ENCODE measurements at places on chromosomes 12 and 14. TPM values are rescaled to one million over a fixed set of nuclear protein-coding genes. Genes with fewer than 3 reads are reported as not detected.

- no peak for DNase-seq
These were observed 59.9 kb downstream of the TMCC3 start for GRCh38 chr12:94590428-94590827.

DNA sequence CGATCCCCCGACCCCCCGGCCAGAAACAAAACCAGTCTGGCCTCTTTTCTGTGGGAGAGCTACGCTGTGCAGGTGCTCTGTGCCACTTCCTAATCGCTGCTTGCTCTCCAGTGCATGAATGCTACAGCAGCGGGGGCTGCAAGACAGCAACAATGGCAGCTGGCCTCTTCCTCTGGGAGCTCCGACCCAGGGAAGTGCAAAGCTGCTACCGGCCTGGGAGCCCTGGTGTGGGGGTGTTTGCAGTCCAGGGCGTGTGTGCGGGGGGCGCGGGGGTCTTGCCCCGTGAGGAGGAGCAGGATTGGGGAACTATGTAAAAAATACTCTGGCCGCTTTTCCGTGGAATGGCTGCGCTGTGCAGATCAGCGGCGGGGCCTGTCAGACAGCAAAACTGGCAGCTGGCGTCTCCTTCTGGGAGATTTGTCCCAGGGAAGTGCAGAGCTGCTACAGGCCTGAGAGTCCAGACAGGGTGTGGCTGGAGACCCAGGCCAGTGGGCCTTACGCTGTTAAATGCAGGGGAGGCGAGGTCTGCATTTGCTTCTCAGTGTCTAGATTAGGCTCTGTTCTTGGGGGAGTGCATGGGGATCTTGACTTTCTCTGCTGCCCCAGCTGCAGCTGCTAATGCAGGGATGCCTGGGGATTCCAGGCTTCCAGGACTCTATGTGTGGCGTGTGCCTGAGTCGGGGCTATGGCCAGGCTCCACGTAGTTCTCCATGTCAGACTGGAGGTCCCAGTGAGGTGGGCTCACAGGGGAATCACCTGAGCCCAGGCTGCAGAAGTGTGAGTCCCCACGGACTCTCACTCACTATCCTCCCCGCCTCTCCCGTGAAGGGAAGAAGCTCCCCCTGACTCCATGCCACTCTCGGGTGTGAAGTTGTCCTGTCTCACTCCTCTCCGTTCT lies 344.5 kb downstream of the AEBP2 start:
- DNase-seq: no peak

DNA sequence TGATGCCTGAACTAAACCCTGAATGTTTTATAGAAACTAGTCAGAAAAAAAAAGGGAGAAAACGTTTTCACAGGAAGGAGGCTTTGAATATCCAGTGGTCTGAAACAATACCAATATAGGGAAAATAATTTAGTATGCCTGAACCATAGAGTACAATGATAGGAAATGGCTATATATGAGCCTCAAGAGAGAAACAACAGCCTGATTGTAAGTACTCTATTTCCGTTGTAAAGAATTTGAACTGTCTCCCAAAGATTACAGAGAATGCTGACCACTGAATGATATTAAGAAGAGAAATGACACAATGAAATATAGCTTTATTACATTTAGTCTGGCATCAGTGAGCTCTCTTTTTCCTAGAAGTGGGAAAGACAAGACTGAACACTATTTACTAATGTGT lies 5.5 kb upstream of the GABARAPL1 start:
- DNase-seq: no peak

DNA sequence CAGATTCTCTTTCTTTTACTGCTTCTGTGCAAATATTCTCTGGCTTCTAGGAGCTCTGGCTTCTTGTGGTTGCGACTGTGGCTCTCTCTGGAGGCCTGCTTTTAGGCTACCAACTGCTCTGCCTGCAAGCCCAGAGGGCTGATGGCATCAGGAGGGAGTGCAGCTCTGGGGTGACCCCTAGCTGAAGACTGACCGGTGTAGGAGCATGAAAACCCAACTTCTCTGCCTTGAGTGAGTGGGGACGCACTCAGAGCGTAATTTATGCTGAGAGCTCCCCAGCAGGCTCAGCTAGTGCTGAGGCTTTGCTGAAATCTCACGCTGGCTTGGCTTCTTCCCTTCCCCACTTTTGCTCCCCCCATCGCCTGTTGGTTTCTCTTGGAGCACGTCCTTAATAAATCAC lies 29.9 kb upstream of the RBM19 start:
- no peak for DNase-seq

GRCh38 chr12:45503899-45504298 lies 225.6 kb upstream of the ARID2 start:
- no peak for DNase-seq

DNA sequence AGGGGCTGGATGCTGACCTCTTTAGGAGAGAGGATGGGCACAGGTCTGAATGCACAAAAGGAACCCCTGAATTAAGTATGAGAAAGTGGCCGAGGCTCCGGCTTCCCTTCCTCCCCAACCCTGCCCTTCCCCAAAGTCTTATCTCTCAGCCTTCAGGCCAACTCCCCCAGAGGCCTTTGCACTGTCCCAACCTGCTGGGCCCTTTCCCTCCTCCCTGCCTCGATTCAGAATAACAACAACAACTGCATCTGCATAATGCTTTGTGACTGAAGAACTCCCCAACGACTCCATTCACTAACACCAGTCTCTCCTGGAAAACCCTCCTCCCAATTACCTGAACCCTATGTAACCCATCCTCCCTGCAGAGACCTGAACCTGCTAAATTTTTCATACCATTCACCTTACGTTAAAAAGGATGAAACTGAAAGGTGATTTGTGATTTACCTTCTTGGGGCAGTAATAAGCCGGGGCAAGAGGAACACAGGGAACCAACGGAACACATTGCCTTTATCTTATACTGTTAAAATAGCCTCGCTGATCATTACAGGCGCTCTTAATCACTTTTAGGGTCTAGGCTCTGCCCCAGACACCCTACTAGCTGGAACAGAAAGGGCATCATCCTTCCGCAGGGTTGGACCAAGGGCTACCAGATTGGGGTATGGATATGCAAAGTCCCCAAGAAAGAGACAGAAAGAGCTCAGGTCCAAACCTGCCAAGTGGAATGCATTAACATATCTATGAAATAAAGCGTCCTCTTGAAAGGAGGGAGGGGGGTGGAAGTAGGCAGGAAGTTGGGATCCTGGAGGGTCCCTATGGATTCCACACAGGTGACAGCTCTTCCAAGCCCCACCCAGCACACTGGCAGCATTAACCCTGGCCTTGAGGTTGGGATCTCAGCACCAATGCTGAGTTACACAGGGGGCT lies 24.2 kb upstream of the FOXN3 start:
- DNase-seq: no peak

DNA sequence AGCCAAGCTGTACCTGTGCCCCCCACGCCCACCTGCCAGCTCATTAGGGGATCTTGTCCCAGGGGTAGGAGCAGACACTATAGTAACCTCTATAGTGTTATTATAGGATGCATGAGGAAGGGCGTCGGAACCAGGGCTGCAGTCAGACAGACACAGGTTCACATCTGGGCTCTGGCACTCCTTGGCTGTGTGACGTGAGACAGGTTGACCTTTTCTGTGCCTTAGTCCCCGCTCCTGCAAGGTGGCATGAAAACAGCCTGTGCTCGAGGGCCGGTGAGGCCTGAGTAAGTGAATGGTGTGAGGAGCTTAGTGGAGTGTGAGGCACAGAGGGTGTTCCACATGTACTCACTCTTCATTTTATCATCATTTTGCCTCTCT lies 19.0 kb downstream of the ASB2 start:
- no peak for DNase-seq

GRCh38 chr12:129145381-129145780 lies 292.1 kb downstream of the GLT1D1 start:
- no peak for DNase-seq

DNA sequence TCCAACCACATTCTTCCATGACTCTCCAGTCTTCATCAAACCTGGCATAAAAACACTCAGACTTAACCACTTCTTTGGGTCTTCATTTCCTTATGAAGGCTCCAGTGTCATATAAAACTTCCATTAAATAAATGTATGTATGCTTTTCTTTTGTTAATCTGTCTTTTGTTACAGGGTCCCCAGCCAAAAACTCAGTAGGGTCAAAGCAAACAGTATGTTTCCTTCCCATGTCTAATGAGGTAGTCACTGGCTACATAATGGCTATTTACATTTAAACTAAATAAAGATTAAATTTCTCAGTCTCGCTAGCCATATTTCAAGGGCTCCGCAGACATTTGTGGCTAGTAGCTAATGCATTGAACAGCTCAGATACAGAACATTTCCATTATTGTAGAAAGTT lies 40.1 kb upstream of the STAB2 start:
- no peak for DNase-seq

- DNase-seq: no peak
These were observed 26.6 kb upstream of the PTPRB start for GRCh38 chr12:70663838-70664237.

DNA sequence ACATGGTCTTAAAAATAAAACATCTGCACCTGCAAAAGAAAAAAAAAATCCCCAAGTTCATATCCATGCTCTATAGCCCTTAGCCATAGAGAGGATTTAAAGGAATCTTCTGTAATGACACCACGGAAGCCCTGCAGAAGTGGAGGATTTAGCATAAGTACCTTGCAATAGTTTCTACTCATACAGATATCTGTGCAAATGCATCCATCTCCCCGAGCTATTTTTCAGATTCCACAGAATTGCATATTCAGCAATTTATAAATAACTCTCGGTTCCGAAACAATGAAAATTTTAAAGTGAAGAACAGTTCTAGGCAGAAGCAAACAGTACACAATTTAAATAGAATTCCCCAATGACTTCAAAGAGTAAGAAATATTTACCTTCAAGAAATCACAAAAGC lies 424 bp downstream of the IGF1 start:
- no peak for DNase-seq

DNA sequence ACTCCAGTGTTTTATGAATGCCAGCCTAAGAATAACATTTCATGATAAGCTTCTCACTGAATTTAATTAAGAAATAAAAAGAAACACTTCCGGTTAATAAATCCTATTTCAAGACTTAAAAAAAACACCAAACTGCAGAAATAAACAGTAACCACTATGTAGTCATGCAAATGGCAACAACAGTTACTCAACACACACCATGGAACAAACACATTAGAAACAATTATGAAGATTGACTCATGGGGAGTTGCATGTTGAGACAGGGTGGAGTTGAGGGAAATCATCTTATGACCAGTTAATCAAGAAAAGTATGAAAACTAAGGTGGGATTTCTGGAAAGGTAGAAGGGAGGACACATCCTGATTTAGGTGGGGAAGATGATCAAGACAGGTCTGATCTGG lies 52.7 kb downstream of the PLBD1 start:
- DNase-seq: no peak

GRCh38 chr12:90174198-90174510 lies 465.5 kb upstream of the ATP2B1 start:
- DNase-seq: no peak

- DNase-seq: no peak
These were observed 55.8 kb downstream of the DAD1 start for GRCh38 chr14:22533057-22533704.

DNA sequence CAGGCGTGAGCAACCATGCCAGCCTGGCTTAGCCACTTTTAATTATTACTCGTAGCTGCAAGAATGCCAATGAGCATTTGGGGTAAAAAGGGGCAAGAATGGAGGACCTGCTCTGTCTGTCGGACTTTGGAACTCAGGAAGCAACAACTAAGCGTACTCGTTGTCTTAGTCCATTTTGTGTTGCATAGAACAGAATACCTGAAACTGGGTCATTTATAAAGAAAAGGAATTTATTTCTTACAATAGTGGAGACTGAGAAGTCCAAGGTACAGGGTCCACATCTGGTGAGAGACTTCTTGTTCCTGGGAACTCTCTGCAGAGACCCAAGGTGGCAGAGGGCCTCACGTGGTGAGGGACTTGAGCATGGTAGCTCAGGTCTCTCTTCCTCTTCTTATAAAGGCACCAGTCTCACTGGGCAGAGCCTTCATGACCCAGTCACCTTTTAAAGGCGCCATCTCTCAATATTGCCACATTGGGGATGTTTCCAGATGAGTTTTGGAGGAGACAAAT lies 29.2 kb downstream of the SLC35E3 start:
- no peak for DNase-seq

DNA sequence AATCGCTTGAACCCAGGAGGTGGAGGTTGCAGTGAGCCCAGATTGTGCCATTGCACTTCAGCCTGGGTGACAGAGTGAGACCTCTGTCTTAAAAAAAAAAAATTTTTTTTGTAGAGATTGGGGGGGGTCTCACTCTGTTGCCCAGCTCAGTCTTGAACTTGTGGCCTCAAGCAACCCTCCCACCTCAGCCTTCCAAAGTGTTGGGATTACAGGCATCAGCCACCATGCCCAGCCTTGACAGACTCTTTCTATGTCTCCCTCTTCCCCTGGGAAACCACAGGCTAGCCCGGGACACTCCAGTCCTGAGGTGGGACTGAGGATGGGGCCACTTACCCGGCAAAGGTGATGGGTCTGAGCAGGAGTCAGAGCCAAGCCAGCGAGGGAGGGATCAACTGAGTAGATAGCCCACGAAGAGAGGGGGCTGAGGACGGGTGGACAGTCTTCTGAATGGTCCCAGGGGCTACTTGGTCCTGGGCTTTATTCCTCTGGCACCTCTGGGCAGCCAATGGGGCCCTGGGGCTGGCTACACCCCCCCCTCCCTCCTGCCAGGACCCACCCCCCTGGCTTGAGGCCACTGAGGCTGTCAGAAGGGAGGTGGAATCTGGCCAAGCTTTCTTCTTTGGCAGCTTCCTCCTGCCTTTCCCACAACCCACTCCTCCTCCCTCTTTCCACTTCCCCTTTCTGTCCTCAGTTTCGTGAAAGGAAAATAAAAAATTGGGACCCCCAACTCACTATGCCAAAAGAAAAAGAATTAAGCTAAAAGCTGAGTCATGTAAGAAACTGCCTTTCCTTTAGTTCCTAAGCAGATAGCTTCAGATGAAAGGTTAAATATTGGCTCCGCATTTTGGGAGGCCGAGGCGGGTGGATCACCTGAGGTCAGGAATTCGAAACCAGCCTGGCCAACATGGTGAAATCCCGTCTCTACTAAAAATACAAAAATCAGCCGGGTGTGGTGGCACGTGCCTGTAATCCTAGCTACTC lies at the start of gene SDS:
TSS of gene SDS (minus strand) at position 453 of the 981 bp plus-strand sequence. CDS start 4,179 bp downstream, outside the sequence.
- no peak for DNase-seq

DNA sequence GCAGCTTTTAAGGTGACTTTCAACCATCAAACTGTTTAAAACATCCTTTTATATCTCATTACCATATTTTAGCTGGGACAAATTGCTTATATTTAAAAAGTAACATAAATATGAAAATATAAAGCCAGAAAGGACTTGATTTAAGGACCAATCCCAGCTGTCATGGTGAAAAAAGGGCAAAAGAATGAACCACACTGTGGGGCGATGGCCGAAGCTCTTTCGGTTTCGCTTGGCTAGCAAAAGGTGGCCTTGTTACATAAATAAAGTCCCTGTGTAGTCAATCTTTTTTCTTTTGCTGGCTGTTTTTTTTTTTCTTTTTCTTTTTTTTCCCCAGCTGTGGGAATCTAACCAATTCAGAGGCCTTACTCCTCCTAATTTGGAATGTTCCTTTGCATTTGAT lies 50.9 kb downstream of the FBXO33 start:
- no peak for DNase-seq

TEDC1 gene
- total RNA-seq: 0.51 TPM

NDUFA12 gene
- 21.5 TPM for total RNA-seq

STXBP6 gene
- total RNA-seq: 30.5 TPM

ADAM20 gene
- total RNA-seq: not detected

PKP2 gene
- total RNA-seq: 0.88 TPM

AICDA gene
- total RNA-seq: not detected

PLEKHH1 gene
- 5.9 TPM for total RNA-seq

PELI2 gene
- 15.6 TPM for total RNA-seq

ESPL1 gene
- total RNA-seq: not detected

PTPRB gene
- total RNA-seq: 87.6 TPM

GZMH gene
- not detected for total RNA-seq

A2M gene
- 309 TPM for total RNA-seq

NEDD8 gene
- 61.2 TPM for total RNA-seq

All from uterus (tissue), 4 donors.